ENCODE measurements at places on chromosomes 2 and 18.
A peak's percentile ranks its signal among the peaks of the same experiment; 100 is the strongest.

GRCh38 chr2:237320801-237321560, 93.0 kb downstream of the COL6A3 start:
- DNase-seq, result no peak

DNA sequence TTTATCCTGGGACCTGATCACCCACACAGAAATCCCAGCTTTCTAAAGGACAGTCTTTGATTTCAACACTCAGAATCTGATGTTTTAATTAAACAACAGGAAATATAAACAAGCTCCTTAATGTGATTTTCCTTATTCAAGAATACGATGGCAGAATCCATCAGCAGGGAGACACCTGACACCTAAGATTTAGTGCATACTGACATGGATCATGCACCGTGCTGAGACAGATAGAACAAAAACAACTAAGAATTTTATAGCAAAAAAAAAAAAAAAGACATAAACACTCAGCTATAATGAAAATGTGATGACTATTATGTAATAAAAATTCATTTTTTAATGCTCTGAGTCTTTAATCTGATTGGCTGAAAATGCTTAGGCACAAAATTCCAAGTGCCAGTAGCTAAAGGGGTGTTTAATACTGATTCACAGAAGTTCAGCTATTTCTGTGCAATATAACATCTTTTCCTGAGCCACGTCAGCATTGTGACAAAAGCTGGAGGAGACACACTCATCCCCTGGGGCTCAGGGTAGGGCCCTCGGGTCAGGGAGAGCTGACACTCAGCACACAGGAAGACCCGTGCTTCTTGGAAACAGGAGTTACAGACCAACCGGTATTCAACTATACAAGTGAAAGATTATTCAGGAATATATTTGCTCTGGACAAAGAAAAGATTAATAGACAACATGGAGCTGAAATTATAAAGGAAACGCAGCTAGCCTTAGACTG, 247.4 kb downstream of the FBXO15 start:
- DNase-seq, result no peak

- DNase-seq, result no peak
Observed at GRCh38 chr18:58390399-58390798, 238.5 kb downstream of the ALPK2 start.

DNA sequence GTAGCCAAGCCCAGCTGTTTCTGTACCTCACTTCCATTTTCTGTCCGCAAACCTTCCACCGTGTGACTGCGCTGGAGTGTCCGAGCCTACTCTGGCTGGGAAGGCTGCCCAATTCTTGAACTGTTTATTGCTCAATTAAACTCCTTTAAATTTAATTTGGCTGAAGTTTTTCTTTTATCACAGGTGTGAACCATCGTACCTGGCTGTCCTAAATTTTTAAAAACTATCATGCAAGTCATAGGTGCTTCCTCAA, 6.2 kb upstream of the RNU2-63P start:
- no peak for DNase-seq

DNA sequence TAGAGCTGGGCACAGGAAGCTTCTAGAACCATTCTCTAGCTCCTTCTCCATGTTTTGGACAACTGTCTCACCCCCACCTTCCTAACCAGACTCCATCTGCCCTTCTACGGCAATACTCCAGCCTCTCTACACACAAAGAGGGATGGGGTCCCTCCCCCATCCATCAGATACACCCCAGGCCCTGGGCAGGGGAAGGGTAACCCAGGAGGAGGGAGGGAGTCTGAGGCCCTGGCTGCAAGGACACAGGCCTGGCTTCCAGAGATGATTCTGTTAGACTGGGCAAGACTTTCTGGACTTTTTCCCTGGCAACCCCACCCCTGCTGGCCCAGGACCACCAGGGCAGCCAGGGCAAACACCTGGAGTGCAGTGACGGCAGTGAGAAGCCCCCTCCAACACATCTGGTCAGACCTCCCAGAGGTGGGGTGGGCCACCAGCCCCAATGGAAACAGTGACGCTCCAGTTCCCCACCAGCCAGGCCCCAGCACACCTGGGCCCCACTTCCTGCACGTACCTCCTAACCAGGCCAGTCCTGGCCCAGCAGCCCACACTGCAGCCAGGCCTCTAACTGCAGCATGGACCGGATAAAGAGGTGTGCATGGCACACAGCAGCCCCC, 6.5 kb downstream of the CYP26B1 start:
- no peak for DNase-seq

GRCh38 chr18:23932385-23933067, 82.0 kb upstream of the TTC39C start:
- no peak for DNase-seq

DNA sequence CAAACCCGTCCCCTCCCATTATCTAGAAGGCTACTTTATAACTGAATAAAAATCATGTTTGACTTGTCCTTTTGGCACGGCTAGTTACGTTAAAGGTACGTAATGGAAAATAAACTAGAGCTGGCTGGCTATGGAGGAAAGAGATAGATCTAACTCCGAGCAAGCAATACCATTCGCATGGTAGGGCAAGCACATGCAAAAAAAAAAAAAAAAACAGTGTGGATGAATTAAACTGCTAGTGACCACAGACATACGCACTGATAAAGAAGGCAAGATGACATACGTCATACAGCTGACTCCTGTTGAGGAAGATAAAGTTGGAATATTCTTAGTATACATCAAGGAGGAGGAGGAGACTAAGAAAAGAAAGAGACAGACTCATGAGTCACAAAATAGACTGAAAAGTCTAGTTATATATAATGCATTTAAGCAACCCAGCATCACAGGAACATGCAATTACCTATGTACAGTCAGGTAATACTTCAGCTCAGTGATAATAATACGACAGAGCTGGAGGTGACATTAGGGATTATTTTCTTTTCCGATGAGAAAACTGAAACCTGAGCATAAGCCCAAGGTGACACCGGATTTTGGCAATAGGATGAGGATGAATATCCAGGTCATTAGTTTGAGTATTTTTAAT, 37.9 kb upstream of the NARS1 start:
- peak; percentile 69 for DNase-seq

GRCh38 chr2:449246-450067, 161.6 kb upstream of the ALKAL2 start:
- DNase-seq, result no peak

- DNase-seq, result no peak
Observed at GRCh38 chr2:174330945-174331594, 3.7 kb upstream of the SP9 start.

DNA sequence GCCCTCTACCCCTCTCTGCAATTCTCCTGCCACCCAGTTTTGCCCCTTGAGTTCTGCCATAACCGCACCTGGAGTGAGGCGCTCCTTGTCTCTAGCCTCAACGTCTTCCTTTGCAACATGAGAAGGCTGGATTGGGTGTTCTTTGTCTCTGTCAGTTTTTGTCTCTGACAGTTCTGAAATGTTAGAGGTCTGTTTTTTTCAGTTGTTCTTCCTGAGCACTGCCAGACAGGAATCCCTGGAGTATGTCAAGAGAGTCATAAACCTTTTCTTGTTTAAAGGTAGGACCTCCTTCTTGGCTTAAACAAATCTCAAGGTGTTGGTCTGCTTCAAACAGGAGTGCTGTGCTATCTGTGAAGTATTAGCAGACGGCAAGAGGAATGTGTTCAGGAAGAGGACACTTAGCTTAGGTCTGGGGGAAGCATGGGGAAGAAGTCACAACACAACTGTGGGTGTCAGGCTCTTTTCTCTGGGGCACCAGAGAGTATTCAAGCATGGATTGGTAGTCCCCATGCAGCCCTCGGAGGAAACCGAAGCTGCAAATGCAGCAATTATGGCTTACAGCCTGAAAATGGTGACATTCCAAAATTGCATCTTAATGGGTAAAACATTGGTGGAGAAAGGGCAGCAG, 32.3 kb downstream of the AFF3 start:
- DNase-seq, result no peak

- DNase-seq, result no peak
Observed at GRCh38 chr2:3643371-3644245, 14.4 kb upstream of the ALLC start.

DNA sequence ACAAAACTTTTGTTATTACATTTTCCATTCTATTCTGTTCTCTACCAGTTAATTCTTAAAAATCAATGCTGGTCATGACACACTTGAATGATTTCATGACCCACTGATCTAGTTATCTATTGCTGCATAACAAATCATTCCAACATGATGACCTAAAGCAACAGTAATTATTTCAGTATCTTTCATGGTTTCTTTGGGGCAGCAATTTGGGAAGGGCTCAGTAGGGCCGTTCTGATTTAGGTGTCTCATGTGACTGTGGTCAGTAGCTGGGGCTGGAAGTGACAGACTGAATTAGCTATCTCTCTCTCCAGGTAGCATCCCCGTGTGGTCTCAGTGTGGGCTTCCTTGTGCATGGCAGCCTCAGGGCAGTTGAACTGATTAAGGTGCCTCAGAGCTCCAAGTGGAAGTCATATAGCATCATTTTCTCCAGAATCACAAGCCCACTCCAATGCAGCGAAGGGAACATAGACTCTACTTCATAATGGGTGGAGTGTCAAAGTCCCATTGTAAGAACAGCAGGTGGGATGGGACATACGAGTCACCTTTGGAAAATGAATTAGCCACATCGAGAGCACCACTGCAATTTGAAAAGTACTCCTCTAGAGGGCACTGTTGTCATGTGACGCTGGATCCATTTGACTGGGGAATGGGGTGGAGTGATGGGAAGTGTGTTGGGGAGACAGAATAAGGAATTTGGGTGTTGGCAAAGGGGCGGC, 39.1 kb upstream of the FAM136A start:
- peak; percentile 40 for DNase-seq

GRCh38 chr18:12283256-12283655, 24.8 kb upstream of the TUBB6 start:
- peak; percentile 34 for DNase-seq

DNA sequence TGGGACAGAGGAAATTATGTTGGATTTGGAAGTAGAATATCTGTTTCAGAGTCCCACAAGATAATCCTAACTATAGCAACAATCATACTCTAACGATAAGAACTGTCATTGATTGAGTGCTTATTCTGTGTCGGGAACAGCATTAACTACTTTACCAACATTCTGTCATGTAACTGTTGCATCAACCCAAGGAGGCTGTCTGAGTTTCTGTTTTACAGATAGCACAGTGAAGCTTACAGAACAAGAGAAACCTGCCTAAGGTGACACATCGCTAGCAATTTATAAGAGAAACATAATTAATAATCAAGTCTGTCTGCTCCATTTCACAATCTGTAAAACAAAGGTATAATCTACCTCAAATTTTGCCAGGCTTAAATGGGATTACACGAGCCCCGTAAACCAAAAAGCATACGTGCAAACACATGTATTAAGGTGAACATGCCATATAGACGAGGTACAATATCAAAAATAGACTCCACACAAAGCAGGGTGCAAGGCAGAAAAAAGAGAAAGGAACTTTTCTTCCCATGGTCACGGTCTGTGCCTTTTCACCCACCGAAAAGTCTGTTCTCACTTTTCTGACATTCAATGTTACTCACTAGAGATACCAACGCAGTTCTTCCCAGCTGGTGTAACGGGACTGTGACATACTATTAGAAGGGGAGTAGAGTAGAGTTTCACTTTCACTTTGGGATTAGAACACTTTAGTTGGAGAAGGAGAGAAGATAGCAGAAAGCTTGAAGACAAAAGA, 37.2 kb upstream of the SLC8A1 start:
- DNase-seq, result peak; percentile 75

- no peak for DNase-seq
Observed at GRCh38 chr2:152071092-152071491, 27.8 kb downstream of the CACNB4 start.

DNA sequence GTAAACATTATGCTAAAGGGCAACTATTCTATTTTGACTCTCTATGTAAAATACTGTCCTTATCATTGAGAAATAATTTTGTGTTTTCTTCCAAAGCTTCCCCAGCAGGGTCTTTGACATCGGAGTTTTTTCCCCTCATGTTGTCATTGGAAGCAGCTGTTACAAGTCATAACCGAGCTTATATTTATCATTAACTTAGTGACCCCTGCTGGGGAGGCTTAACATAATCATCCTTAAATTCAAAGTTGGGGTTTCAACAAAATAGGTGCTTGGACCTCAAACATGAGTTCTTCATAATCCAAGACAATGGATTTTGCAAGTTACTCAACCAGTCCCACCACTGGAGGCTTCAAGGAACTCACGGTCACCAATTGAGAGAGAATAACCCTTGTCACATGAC, 330.9 kb downstream of the DCC start:
- peak; percentile 14 for DNase-seq

DNA sequence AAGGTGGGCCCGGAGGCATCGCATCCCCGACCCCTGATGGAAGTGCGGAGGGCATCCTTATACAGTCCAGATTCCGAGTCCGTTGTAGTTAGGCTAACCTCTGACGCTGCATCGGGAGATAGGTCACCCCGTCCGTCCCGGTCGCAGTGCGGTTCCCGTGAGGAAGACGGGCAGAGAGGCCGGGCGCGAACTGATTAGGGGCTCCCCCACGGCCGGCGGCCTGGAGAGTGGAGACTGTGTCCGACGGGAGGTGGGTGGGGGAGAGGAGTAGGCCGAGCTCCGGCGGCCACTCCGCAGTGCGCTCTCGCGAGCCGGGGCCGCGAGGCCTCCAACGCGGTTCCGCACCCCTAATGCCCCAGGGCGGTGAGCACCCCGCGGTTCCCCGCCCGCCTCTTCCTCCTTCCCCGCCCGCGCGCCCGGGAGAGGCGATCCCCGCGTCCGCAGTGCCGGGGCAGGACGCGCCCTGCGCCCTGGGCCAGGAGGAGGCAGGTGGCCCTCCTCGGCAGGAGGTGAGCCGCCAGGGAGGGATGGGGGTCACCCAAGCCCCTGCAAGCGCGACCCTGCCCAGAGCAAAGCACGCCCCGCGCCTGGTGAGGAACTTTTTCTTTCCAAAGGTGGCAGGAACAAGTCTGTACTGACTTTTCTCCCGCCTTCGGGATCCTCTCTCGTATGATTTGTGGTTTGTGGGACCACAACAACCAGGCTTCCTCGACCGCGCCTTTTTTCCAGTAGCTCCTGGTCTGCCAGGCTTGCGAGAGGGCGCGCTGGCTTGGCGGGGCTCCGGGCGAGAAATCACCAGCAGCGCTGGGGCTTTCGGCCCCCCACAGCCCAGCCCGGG, 1.4 kb upstream of the SP5 start:
- no peak for DNase-seq

DNA sequence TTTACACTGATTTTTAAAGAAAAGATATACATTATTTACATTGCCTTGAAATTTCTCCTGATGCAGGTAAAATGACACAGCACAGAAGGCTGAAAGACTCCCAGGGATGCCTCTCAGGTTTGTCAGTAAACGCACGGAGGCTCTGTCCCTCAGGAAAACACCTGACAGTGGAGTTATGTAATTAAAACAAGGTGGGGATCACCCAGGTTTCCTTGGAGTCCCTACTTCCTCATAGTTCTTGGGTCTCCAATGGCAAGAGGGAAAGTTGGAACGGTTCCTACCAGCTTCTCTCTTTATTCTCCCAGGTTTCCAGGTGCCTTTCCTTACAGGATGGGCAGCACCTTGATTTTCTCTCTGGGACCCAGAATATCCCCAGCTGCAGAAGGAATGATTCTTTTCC, 654.8 kb downstream of the SLC4A3 start:
- DNase-seq, result no peak

- DNase-seq, result no peak
Observed at GRCh38 chr2:105770149-105770548, 25.4 kb downstream of the NCK2 start.

DNA sequence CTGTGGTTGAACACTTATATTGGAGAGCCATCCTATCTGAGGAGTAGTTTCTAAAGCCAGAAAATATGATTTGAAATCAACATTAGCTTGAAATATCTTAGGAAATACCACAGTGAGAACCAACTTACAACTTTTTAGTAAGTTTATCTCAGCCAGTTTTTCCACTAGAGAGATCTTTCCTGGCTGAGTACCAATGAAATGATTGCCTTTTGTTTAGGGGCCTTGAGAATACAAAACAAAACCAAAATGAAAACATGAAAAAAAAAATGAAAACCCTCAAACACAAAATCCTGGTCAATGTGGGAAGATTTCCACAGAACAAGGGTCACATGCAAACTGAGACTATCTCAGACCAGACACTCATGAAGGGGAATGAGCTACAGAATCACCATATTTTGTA, 429.0 kb downstream of the SETBP1 start:
- no peak for DNase-seq

All from fibroblast of lung (primary cell).